ENCODE measurements at places on chromosomes 6 and 20.

DNA sequence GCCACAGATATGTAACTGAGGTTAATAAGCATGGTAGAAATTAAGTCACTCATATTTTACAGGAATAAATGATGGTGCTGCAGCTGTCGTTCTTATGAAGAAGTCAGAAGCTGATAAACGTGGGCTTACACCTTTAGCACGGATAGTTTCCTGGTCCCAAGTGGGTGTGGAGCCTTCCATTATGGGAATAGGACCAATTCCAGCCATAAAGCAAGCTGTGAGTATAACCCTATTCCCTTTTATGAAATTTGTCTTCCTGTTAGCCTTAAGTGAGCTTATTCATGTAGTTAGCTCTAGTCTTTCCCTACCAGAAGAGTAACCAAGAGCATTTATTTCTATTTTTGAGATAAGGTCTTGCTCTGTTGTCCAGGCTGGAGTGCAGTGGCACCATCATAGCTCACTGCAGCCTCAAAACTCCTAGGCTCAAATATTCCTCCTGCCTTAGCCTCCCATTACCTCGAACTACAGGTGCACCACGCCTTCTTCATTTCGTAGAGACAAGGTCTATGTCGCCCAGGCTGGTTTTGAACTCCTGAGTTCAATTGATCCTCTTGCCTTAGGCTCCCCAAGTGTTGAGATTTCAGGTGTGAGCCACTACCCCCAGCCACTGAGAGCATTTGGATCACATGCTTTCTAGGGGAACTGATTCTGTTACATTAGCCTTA lies 12.0 kb downstream of the TCP1 start:
- DNase-seq: no peak

DNA sequence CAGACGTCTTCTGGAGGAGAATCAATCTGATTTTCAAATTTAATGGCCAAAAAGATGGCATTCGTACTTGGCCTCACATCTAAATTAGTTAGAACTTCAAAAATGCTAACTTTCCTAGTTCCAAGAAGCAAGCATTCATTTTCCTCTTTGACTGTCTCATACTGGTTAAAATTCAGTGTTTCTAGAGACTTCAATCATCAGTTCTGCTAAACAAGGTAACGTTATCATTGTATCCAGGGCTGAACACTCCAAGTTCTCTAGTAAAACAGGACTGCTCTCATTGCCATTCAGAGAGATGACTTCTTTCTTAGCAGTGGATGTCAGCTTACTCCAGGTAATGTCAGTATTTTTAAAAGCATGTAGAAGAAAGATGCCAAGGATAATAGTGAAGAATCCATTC lies 34.6 kb upstream of the ENTPD6 start:
- no peak for DNase-seq

GRCh38 chr20:18048176-18048575 lies 9.5 kb downstream of the OVOL2 start:
- DNase-seq: no peak

DNA sequence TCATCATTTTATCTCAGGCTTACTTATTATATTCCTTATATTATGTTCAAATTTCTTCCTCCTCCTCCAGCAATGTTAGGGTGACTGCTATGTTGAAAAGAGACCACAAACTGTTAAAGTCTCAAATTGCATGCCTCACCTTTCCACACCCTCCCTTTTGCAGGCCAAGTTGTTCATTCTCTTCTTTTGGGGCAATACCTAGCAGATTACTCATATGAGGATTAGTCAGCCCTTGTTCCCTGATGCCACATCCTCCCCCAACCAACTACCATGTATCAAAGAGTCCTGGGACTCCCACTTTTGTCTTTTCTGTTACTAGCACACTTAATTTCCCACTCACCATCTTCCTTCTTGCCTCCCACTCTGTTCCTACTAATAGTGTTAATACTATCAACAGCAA lies 434.7 kb downstream of the BCKDHB start:
- no peak for DNase-seq

DNA sequence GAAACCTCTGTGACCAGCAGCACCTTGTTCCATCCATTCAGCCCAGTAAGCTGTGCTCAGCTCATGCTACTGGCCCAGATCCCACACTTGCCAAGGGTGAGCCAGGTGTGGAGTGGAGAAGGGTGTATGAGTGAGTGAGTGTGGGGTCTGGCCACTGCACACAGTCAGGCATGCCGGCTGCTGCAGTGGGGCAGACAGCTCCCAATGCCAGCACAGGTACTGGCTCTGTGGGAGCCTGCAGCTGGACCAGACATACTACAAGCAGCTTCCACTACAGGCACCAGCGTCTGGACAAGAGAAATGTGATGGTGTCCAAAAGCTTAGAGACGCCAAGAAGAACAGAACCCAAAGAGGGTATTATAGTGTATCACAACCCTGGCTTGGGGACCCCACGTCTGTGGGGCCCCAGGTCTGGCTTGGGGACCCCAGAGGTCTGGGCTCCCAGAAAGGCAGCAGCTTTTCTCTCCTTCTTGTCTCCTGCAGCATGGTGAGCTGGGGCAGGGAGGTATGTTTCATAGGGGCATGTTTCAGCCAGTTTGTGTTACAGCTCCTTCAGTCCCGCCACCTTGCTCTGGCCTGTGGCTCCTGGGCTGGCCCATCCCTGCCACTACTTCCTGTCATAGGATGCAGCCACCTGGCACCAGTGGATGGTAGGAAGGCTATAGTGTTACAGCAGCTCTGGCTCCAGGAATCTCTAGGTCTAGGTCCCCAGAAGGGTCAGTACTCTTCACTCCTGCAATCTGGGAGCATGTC lies 152.4 kb upstream of the HSF2 start:
- DNase-seq: no peak

- DNase-seq: no peak
Observed at GRCh38 chr20:49587111-49587570, 19.2 kb upstream of the PTGIS start.

GRCh38 chr20:8151372-8151771 lies 19.3 kb downstream of the PLCB1 start:
- DNase-seq: no peak

- no peak for DNase-seq
Observed at GRCh38 chr6:134316733-134317431, 1.0 kb downstream of the SGK1 start.

All from T-helper 17 cell (primary cell).